ENCODE measurements at places on chromosomes 13 and 19. TPM values are rescaled to one million over a fixed set of nuclear protein-coding genes. Genes with fewer than 3 reads are reported as not detected.

Gene ZIM2
- 0.21 TPM for total RNA-seq

GRCh38 chr19:15223649-15224361, 8.4 kb downstream of the EPHX3 start:
- DNase-seq: no peak

GRCh38 chr19:44623080-44623479, 9.7 kb downstream of the IGSF23 start:
- no peak for DNase-seq

DNA sequence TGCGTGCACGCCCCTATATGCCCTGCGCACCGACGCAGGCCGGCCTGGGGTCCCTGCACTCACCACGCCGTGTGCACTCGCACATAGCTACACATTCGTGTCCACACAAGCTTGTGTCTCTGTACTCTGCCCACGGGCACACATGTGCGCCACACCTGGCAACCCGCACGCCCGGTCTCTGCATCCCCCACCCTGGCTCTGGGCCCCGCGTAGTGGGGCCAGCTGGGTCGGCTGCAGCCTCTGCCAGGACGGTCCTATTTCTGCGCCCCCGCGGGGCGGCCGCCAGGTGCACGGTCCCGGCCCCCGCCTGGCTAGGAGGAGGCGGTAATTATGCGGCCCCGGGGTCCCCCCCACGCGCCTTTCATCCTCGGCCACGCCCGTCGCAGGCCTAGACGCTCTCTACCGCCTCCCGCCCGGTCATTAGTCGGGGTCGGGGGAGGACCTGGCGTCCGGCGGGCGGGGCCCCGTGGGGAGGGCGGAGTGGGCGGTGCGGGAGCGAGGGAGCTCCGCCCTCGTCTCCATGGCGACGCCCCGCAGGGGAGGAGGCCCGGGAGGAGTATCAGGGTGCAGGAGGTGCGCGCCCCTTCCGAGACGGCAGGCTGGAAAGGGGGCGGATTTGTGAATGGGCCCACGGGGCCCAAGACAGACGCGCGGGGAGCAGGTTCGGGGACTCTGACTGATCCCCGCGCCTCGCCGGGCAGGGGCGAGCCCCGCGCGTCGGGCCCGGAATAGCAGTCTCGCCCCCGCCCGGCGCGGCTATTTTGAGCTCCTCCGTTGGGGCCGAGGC, 2.8 kb upstream of the CIRBP start:
- DNase-seq: peak; percentile 90

DNA sequence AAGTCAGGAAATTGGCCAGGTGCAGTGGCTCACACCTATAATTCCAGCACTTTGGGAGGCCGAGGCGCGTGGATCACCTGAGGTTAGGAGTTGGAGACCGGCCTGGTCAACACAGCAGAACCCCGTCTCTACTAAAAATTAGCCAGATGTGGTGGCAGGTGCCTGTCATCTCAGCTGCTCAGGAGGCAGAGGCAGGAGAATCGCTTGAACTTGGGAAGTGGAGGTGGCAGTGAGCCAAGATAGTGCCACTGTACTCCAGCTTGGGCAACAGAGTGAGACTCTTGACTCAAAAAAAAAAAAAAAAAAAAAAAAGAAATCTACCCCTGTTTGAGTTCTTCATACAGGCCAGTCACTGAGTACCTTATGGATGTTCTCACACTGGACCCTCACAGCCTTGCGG, 42.0 kb downstream of the SLC15A1 start:
- no peak for DNase-seq

- DNase-seq: no peak
These were observed 127.1 kb downstream of the GGACT start for GRCh38 chr13:100461309-100462030.

GRCh38 chr19:55832676-55833075, 877 bp upstream of the NLRP11 start:
- no peak for DNase-seq

GRCh38 chr13:21347753-21348318, 111.3 kb downstream of the ZDHHC20 start:
- no peak for DNase-seq

Gene ZNF823
- total RNA-seq: 21.5 TPM

DNA sequence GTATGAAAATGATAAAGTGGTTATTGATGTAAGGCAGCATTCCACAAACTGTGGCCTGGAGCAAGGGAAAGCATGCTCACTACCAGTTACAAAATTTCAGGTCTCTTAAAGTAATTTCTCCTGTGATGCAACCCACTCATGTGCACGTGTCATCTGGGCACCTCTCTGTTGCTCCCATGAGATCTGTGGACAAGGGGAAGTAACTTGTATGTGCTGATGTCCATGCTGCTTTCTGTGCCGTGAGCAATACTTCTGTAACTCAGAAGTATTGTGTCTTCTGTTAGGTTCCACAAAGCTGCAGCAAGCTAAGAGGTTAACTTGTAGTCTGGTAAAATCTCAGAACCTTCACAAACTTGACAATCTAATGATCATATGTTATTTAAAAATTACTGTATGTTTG, 930.0 kb upstream of the SLITRK6 start:
- DNase-seq: no peak

Gene SGCG
- total RNA-seq: 0.55 TPM

DNA sequence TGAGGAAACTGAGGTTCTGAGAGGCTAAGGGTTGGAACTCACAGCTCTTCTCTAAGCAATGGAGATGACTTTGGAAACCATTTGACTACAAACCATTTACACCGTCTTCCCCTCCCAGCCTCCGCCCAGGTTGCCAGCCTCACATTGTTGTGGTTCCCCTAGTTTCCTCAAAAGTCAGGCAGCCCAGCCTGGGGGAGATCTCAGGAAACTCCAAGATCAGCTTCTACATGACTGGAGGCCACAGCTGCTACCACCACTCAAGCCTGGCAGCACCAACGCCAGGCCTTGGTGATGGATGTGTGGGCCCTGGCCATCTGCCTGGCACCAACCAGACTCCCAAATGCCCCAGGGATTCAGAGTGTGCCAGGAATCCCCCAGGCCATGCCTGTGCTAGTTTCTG, 207.9 kb downstream of the TSHZ3 start:
- DNase-seq: no peak

DNA sequence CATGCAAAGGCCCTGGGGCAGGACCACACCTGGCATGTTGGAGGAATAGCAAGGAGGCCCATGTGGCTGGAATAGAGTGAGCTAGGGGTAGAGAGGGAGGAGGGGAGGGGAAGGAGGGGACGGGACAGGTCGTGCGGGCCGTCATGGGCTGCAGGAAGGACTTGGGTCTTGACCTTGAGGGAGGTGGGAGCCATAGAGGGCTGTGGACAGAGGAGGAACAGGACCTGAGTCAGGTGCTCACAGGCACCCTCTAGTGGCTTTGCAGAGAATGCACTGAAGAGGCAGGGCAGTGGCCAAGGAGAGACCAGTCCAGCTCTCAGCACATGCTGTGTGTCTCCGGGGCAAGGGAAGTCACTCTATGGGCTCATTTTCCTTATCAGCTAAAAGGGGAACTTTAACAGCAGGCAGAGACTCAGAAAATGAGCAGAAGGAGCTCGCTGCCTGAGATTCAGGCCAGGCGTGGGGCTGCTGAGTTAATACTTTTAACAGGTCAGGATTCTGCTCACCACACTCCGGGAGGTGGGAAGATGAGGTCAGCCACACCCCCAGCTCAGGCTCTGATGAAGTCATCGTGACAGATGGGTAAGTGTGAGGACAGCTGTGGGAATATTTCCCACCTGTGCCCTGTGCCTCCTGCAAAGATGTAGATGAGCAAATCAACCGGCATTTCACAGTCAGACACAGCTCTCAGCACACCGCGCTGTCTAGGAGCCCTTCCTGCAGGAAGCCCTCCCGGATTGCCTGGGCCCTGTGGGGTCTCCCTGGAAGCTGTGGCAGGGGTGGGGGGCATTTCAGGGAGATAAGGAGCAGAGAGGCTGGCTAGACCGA, 6.0 kb upstream of the TNFAIP8L1 start:
- peak; percentile 55 for DNase-seq

DNA sequence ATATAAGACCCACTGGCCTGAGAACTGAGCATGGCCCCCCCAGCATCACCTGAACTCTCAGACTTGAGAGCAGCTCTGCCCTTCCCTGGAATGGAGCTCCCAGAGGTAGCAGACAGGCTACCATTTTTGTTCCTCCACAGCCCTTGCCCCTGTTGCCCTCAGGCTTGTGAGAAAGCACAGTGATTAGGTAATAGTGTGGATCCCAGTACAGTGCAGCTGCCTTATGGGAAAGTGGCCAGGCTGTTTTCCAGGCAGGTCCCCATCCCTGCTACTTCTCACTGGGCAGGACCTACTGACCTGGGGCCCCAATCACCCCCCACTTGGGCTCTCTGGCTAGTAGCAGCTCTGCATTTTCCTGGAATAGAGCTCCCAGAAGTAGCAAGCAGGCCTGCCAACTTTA, 834.0 kb downstream of the DACH1 start:
- DNase-seq: no peak

DNA sequence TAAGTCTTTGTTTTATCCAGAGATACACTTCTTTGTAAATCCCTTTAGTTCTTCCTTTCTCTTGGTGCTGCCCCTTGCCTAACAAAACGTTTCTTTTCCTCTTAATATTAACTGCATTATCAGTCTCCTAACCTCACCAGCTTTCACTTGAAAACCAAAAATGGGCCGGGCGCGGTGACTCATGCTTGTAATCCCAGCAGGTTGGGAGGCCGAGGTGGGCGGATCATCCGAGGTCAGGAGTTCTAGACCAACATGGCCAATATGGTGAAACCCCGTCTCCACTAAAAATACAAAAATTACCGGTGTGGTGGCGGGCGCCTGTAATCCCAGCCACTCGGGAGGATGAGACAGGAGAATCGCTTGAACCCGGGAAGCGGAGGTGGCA, 329.8 kb upstream of the MIR17HG start:
- DNase-seq: no peak

- DNase-seq: peak; percentile 84
These were observed 1.2 kb downstream of the LYPD3 start for GRCh38 chr19:43464134-43464775.

Gene IRS2
- 6.0 TPM for total RNA-seq

DNA sequence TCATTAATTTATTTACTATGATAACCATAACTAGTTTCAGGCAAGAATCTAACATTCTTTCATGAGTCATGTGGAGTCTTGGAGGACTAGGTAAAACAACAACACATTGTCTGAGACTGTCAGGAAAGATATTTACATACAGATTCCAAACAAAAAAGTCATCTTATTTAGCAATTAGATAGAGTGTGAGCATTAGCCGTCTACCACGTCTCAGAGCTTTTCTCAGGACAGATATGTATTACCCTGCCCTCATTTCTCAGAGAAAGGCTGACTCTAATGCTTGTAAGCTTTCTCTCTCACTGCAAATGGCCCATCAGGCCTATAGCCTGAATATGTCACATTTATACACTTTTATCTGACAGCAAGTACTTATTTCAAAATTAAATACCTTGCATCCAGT, 312.1 kb upstream of the PCDH20 start:
- DNase-seq: no peak

DNA sequence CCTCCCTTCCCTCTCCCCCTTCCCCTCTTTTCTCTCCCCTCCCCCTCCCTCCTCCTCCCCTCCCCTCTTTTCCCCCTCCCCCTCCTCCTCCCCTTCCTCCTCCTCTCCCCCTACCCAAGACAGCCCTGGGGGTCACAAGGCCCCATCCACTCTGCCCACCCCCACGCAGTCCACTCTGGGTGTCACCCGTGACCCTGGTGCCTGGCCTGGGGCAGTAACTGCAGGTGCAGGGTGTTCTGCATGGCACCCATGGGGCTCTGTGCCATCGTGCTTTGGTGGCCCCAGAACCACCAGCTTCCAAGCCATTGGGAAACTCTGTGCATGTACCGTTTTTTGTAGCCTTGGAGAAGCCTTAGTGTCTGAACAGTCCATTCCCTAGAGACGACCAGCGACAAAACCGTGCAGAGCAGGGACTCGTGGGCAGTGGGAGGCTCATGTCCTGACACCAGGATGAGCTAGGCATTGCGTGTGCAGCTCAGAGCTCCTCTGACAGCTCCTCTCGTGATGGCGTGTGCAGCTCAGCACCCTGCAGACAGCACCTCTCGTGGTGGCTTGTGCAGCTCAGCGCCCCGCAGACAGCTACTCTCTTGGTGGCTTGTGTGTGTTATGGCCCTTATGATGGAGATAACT, 43.7 kb upstream of the F7 start:
- DNase-seq: no peak

DNA sequence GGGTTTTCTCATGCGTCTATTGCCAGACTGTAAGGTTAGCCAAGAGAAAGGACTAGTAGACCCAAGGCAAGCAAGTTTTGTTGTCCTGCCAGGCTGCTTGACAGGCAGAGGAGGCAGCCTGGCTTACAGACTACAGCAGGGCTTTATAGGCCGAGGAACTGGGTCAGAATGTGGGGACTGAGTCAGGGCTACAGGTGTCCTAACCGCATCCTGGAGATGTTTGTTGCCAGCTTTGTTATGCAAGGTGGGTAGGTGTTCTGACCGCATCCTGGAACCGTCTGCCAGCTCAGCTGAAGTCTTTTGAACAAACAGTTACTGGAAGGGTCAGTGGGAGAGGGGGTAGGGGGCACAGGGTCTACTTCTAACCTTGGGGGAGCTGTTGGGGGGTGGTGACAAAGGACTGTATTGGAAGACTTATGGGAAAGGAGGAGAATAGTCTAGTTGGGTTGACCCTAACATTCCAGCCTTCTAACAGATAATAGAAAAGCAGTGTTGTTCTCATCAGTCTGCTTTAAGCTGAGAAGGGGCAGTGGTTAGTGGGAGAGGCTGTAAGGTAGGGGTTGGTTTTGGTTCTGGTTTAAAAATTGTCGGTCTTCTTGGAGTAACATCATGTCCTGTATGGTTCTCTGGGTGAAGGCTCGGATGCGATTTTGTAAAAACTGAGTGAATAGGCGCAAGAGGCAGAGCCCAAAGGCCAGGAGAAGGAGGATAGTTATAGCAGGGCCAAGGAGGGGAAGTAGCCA, 913.8 kb upstream of the SLITRK5 start:
- no peak for DNase-seq

Gene GGN
- total RNA-seq: 0.86 TPM

Gene MEDAG
- total RNA-seq: 6.6 TPM

DNA sequence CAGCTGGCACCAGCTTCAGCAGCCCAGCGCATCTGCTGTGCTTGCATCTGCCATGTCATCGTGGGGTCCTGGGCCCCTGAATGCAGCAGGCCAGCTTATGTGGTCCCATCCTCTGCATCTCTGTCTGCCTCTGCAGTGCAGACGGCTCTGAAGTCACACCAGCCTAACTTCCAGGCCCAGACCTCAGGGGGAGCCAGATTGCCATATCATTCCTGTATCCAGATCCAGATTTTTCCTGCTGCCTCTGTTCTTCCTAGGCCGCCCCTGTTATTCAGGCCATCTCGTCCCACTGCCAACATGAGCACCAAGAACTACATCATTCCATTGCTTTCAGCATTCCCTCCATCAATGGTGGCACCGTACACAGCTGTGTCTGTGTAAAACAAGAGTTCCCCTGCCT, 571.6 kb downstream of the UQCRFS1 start:
- DNase-seq: no peak

GRCh38 chr13:101140936-101141335, 275.4 kb downstream of the NALCN start:
- DNase-seq: no peak

Gene IGFL3
- total RNA-seq: not detected

Gene SIAH3
- 0.08 TPM for total RNA-seq
